ENCODE measurements at places on chromosomes 11 and 22.
A peak's percentile ranks its signal among the peaks of the same experiment; 100 is the strongest.

DNA sequence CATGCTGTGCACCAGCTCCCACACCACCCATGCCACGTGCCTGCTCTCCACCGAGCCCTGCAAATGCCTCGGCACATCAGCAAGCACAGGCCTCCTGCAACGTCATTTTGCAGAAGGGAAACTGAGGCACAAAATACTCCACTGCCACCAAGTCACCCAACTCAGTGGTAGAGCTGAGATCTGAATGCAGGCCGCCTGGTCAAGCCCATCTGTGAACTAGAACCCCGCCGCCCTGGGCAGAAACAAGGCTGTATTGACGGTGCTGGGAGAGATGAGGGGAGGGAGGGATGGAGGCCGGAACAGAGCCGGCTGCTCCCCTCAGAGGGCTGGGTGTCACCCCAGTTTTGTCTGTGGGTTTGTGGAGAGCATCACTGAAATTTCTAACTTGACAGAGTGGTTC is 81.4 kb downstream of the CDKN1C start:
- DNase-seq = peak; percentile 4

DNA sequence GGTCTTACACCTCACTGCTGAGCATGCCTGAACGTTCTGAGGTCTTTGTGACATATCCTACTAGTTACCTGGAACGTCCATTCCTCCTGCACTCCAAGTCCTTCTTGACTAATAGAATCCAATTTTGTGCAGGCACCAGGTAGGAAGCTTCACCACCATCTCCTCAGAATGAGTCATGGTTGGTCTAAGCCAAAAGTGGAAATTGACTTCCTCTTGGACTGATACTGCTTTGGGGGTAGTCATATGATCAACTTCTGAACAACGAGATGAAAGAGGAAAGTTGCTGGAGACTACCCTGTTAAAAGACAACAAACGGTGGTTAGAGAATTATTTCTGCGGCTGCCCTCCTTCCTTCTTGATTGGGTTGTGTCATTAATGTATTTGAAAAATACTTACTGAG is 374.2 kb upstream of the LARGE1 start:
- no peak for DNase-seq

DNA sequence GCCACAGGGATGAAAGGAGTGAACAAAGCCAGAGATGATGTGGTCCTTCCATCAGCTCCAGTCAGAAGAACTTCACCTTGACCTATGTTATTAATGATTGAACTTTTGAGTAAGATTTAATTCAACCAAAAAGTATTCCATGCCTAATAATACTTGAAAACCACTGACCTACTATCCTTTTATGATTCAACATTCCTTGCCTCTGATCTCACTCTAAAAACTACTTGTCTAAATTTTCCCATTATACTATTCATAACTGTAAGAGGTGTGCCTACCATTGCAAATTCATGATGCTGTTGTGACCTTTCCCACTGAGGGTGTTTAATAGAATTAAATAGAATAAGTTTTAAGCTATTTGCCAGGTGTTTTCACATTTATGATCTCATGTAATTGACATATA is 164.7 kb upstream of the GUCY1A2 start:
- no peak for DNase-seq

DNA sequence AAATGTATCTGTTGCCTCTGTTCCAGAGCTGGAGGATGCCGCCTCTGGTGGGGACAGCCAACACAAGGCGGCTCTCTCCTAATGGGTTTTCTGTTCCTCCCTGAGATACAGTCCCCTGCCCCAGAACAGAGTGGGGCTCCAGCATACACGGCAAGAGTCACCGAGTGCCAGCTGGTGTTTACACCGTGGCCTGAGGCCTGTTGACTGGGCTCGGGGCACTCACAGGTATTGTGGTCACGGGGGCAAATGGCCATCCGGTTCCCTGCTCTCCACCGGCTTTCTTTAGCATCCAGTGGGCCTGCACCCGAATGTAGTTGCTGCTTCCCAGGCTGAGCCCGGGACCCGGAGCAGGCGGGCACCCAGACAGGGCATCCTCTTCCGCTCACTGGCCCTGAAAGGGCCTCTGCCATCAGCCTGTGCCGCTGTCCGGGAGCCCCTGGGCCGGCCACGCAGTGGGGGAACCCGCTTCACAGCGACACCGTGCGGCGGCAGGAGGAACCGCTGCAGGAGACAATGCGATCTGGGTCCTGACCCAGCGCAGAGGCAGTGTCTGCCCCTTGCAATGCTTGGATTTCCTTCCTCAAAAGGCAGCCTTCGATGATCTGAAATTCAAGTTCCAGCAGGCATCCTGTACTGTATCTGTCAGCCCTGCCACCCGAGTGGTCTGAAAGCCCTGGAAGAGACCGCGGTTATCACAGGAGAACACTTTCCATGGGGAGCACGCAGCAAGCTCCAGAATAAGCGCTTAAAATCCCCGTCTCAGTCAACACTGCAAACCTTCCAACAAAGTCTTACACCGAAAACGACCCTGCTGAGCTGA is 859 bp upstream of the KRTAP5-5 start:
- DNase-seq = peak; percentile 61

DNA sequence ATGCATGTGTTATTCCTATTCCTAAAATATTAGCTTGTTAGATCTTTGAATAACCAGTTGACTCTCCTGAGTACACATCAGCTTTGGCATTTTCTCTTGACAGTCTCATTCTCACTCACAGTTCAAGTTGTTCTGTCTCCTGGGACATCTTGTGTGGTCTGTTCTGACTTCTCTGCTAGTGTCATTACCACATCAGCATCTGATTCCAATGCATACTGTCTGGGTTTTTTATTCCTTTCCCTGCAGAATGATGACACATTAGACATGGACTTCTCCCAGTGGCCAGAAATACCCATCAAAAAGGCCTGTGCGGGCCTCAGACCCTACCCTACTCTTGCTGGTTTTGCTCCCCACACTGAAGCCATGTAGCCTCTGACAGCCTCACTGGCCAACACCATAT is 2.7 kb downstream of the ZNF74 start:
- no peak for DNase-seq

Measured in CD4-positive, alpha-beta T cell treated with Interleukin-4 for 1 hour (primary cell).